ENCODE measurements at places on chromosomes 7 and 10. TPM values are rescaled to one million over a fixed set of nuclear protein-coding genes. Genes with fewer than 3 reads are reported as not detected.

- no peak for DNase-seq
Observed at GRCh38 chr10:44755481-44755880, 155.7 kb upstream of the TMEM72 start.

The SFRP4 gene
- total RNA-seq = 11.2 TPM

DNA sequence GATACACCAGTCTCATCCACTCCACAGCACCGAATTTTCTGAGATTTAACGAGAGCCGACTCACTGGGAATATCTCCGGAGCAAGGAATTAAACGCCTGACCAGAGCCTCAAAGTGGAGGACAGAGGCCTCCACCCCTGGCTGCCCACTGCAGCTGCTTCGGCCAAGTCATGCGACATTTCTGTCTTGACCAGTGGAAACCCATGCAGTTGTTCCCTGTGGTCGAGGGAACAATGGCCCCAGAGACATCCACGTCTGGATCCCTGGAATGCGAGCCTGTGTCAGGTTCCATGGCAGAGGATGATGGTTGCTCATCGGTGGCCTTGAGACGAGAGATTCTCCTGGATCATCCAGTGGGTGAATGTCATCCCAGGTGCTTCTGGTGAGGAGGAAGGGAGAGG lies 65.7 kb upstream of the INSIG1 start:
- no peak for DNase-seq

DNA sequence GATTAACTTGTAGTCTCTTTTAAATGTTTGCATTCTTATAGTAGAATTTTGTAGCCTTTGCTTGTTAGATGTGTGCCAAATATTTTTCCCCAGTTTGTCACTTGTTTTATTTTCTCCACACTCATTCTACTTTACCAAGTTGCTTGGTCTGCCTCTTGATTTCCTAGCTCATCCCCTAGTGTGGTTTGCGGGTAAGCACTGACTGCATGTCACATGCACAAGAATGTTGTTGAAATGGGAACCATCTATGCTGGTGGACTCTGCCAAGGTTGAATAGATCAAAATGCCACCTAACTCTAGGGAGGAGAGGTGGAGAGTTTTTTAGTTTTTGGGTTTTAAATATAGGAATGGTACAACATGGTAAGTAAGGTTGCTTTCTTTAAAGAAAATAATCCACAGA lies 47.6 kb downstream of the FZD1 start:
- DNase-seq = no peak

The MORN4 gene
- total RNA-seq = 5.9 TPM

DNA sequence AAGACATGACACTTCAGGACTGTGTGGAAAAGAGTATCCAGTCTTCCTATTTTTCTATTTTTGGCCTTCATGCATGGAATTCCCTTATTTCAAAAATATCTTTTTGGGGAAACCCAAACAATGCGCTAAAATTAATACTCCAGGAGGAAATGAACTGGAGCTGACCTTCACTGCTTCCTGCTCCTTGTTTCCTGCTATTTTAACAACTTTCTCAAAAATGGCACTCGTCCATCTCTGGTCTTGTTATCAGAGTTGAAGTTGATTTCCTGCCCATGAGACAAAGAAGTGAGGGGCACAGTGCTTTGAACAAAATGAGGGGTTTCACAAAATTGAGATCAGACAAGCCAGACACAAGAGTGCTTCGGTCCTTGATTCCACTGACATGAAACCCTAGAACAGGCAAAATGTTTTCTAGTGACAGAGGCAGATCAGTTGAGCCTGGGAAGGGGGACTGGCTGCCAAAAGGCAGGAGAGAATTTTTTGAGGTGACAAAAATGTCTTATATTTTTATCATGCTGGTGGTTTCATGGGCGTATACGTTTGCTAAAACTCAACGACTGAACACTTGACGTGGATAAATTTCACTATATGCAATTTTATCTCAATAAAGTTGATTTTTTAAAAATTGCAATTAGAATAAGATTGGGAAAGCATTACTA lies 193.2 kb downstream of the CREB5 start:
- DNase-seq = no peak

DNA sequence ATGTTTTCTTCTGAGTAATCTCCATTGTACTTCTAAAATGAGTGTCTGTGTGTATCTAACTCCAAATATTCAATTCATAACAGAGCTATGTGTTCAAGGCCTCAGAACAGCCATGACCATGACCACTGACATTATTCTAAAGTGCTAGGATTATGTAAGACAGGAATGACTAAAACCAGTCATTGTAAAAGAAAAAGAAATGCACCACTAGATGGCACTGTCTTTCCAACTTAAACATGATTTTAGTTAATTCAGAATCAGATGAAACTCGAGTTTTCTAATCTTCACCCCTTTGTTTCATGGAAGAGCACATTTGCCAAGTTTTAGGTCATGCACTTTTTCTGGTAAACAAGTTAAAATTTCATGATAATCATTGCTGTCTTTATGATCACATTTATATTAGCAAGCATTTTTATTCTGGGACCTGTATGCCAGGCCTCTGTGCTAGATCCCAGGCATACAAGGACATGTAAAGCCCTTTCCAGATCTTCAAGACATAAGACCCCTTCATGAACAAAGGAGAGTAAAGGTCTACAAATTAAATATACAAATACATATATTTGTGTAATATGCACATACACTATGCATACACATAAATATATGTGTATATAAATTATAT lies 26.1 kb upstream of the RSU1 start:
- DNase-seq = no peak

The MMD2 gene
- total RNA-seq = 0.11 TPM

- DNase-seq = no peak
Observed at GRCh38 chr7:29370531-29371314, 176.1 kb downstream of the CHN2 start.

DNA sequence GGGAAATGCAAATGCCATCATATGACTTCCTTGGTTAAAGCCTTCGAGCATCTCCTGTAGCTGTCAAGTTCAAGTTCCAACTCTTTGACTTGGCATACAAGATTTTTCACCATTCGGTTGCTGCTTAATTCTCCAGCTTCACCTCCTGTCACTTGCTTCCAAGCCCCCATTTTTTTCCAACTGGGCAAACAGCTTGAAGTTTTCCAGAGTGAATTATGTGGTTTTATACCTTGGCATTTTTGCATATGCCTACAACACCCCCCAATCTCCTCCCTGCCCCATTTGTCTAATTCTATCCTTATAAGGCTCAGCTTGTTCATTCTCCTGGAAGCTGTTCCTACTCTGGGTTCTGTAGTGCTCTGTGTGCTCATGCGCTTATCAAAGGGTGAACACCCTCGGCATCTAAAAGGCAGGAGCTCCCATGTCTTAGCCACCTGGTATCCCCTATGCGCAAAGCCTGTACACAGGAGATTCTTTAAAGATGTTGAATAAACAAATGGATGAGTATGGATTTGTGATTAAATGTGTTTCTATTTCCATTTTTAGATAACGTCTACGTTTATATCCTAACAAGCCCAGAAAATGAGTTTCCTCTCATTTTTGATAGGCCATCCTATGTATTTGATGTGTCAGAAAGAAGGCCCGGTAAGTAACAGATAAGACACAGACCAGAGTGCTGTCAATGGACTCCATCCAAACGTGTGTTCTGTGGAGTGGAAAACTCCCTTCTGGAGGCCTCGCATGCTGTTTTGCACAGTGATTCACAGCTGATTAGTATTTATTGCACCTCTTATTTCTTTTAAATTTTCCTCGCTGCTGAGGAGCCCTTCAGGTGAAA lies 52.5 kb downstream of the CDHR3 start:
- no peak for DNase-seq

DNA sequence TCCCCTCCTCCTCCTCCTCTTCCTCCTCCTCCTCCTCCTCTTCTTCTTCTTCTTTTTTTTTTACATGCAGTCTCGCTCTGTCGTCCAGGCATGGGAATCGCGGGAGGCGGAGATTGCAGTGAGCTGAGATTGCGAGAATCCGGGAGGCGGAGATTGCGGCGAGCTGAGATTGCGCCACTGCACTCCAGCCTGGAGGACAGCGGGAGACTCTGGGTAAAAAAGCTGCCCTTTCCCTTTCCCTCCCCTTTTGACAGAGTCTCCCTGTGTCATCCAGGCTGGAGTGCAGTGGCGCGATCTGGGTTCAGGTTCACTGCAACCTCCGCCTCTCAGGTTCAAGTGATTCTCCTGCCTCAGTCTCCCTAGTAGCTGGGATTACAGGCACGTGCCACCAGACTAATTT lies 168.1 kb upstream of the MALRD1 start:
- DNase-seq = no peak

The TLL2 gene
- total RNA-seq = 0.90 TPM

DNA sequence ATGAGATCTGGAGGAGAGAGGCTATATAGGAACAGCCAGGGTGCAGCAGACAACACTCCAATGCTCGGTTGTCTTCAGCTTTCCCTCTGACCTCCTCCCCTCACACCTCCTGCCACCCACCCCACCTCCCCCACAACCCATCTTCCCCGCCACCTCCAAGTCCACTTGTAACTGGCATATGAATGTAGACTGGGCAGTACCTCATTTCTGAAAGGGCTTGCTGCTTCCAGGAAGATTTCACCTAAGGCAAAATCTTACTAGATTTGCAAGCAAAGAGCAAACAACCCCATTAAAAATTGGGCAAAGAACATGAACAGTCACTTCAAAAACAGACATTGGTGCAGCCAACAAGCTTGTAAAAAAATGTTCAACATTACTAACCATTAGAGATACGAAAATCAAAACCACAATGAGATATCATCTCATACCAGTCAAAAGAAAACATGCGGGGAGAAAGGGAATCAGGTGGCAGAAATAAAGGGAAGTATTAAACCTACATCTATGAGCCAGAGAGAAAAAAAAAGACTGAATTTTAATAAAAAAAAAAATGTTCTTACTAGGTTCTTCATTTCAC lies 164.6 kb upstream of the C1GALT1 start:
- no peak for DNase-seq

DNA sequence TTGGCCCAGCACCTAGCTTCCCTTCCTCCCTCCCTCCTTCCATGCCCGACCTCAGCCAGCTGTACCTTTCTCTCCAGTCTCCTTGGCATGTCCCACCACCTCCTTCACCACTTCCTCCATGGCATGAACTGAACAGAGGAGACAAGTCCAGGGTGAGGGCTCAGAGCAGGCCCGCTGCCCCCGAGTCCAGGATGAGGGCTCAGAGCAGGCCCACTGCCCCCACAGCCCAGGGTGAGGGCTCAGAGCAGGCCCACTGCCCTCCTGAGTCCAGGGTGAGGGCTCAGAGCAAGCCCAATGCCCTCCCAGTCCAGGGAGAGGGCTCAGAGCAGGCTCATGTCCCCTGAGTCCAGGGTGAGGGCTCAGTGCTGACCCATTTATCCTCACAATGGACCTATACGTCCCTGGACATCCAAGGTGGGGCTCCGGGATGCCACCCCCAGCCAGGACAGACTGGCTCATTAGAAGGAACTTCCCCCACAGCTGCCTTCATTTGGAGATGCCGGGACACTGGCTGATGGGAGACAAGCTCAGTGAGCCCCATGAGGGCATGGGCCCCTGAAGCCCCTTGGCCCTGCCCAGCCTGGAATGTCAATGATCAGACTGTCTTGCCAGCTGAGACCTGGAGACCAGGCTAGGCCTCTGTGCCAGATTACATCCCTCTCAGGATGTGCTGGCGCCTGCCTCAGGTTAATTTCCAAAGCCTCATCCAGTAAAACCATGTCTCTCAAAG lies 30.0 kb downstream of the AGAP4 start:
- DNase-seq = no peak

DNA sequence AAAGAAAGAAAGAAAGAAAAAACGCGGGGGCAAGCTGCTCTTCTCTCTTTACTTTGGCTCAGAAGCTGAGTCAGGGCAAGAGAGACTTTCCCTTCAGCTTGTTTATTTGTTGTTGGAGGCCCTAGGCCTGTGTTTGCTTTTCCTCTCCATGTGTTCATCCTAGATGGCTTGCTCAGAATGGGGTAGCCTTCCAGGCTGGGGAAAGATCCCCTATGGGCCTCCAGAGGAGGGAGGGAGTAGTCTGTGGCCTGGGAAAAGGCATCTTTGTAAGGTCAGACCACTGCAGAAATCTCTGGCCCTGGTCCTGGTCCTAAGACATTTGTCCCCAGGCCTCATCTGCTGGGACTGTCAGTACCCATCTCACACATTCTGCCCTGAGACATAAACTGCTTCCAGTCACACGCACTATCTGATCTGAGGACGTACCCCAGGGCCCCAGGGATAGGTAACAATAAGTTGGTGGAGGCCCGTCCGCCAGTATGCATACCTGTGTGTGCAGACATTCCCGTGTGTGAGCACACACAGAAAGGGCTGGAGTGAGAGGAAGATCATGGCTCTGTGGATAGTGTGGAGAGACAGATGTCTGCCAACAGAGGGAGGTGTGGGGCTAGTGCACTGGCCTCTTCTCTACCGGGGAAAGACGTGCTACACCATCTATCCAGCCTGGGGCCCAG lies 4.9 kb upstream of the SCD start:
- DNase-seq = no peak

GRCh38 chr10:103481974-103482531 lies 3.0 kb upstream of the CALHM3 start:
- DNase-seq = no peak

- DNase-seq = no peak
Observed at GRCh38 chr7:128091106-128091505, 59.9 kb upstream of the LRRC4 start.

The DDC gene
- 2.0 TPM for total RNA-seq

DNA sequence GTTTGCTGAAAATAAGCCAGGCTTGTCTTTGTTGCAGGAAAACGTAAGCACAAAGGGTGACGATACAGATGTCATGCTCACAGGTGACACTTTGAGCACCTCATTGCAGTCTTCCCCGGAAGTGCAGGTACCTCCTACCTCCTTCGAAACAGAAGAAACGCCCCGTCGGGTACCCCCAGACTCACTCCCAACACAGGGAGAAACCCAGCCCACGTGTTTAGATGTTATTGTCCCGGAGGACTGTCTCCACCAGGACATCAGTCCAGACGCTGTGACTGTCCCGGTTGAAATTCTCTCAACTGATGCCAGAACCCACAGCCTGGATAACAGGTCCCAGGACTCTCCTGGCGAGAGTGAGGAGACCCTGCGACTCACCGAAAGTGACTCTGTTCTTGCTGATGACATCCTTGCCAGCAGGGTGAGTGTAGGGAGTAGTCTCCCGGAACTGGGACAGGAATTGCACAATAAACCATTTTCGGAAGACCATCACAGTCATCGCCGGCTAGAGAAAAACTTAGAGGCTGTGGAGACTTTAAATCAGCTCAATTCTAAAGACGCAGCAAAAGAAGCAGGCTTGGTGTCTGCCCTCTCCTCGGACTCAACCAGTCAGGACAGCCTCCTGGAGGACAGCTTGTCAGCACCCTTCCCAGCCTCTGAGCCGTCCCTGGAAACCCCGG lies 18.3 kb upstream of the BHLHA15 start:
- no peak for DNase-seq

- DNase-seq = no peak
Observed at GRCh38 chr10:104029521-104029860, 56.2 kb downstream of the COL17A1 start.

DNA sequence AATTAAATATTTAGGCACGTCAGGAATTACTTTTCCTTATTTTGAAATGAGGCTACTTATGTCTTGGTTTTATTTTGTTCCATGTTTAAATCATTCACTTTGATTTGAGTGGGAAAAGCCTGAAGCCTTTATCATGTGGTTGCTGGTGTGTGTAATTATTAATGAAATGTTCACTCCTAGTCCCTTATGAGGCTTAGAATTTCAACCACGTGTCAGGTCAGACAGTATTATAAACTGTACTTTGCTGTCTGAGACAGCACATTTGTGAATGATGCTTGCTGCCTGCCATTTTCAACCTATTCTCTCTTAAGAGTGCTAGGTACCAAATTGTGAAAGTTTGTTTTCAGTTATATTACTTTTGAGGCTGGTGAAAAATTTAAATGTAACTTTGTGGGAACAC lies 58.9 kb downstream of the COL17A1 start:
- no peak for DNase-seq

GRCh38 chr7:2735744-2736143 lies 47.7 kb downstream of the AMZ1 start:
- no peak for DNase-seq

Measured in urinary bladder (tissue), 4 donors.